ENCODE measurements at places on chromosomes 11 and 22. TPM values are rescaled to one million over a fixed set of nuclear protein-coding genes. Genes with fewer than 3 reads are reported as not detected.

DNA sequence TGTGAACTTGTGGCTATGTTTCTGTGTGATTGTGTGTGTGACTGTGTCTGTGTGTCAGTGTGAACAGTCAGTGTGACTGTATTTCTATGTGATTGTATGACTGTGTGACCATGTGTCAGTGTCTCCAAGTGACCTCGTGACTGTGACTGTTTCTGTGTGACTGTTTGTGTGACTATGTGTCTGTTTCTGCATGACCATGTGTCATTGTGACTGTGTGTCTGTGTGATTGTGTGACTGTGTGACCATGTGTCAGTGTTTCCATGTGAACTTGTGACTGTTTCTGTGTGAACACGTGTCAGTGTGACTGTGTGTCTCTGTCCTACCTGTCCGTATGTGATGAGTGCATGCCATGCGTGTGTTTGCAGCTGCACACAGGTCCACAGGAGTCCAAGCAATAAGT lies 8.8 kb upstream of the PKNOX2 start:
- DNase-seq: no peak

CHRM4 gene
- total RNA-seq: 0.29 TPM

SESN3 gene
- 1.4 TPM for total RNA-seq

DNA sequence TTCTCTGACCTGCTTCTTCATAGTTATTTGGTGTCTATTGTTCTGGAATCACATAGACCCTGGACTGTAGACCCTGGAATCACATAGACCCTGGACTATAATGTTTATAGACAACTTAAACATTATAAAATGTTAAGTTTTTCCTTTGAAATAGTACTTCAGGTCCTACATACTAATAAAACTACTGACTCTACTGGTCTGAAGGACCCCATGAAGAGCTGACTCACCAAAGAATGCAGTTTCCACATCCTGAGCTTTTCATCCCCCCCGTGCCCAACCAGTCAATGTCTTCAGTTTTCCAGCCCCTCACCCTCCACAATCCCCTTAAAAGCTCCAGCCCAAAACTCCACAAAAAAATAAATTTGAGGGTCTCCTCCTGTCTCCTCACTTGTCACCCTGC lies 6.6 kb upstream of the PLEKHA7 start:
- DNase-seq: peak; percentile 13

DNA sequence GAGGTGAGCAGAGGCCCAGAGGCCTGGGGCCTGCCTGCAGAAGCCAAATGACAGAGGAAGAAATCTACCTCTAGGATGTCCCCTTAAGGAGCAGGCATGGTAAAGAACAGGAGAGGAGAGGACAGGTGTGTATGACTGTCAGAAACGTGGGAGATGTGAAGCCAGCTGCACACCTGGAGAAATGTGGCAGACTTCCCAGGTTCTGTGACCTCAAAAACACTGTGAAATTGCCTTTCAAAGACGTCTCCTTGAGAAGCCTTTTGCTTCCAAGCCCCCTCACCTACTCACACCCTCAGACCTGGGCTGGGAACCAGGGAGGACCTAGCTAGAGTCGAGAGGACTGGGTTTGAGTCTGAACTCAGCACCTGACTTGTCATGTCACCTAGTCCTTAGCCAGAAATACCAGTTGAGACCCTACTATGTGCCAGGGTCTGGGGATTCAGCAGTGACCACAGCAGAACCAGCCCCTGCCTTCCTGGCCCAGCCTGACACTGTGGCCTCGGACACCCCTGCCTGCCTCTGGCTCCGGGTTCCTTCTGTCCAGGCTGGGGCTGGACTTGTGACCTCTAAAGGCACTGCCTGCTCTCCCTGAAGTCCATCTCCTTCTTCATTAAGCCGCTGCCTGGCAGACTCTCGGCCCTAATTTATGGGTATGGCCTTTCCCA lies 5.6 kb downstream of the TPBGL start:
- DNase-seq: no peak

PVALB gene
- total RNA-seq: not detected

DNA sequence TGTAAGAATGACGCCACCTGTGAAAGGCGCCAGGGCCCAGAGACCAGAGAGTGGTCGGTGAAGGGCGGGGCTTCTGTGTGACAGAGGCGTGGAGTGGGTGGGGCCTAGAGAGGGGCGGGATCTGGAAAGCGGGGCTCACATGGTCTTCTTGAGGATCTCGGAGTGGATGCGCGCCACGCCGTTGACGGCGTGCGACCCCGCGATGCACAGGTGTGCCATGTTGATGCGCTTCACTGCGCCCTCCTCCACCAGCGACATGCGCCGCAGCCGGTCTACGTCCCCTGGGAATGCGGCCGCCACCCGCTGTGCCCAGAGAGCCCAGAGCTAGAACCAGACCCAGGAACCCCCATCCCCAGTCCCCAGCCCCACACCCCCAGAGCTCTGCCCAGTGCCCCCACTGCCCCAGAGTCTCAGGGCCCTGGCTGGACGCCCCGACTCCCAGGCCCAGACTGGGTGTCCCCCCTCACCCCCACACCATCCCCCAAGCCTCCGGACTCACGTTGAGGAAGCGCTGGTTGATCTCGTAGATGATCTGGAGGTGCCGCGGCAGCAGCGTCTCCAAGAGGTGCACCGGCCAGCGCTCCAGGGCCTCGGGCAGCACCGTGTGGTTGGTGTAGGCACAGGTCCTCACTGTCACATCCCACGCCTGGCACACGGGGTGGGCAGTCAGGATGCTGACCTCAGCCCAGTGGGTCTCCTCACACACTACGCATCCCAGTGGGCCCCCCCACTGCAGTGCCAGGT lies 6.2 kb downstream of the PYGM start:
- no peak for DNase-seq

- DNase-seq: no peak
Measured at GRCh38 chr11:20912065-20912821, 242.9 kb downstream of the NELL1 start.

GRCh38 chr22:23387827-23388516 lies 192.1 kb downstream of the IGLL1 start:
- DNase-seq: no peak

DNA sequence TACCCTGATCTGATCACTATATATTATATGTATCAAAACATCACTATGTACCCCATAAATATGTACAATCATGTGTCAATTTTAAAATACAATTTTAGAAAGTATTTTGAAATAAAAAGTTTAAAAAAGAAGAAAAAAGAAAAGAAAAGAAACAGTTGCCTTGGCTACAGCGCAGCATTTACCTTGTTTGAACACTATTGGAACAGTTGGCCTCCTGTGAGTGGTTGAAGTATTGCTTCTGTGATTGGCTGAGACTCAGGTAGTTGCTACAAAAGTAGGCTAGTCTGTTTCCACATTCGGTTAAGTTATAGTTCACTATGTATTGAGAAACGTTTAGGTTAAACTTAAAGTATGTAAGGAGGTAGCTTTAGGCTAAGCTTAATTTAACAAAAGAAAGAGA lies 7.9 kb upstream of the DTX4 start:
- no peak for DNase-seq

GRCh38 chr11:48064306-48064705 lies 83.9 kb downstream of the PTPRJ start:
- peak; percentile 56 for DNase-seq

TMEM123 gene
- 149 TPM for total RNA-seq

- DNase-seq: no peak
Measured at GRCh38 chr11:116742104-116742503, 30.7 kb downstream of the BUD13 start.

All from LHCN-M2 (cell line).